Fibroblast of skin of right quadriceps (primary cell): ENCODE measurements at places on chromosomes 7 and 10.

DNA sequence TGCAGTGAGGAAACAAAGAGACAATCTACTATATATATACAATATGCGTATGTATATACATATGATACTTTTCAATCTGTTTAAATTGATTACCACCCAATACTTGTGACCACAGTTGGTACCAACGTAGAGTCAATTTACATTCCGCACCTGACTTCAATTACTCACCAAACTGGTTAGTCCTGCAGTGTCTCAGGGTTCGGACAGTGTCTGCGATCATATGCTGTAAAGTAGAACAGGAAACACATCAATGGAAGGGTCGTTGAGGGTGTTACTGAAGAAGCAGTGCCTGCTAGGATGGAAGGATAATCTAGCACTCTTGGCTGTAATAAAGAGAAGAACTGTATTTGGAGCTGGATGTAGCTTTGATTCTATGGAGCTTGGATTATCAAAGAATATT, 179.7 kb upstream of the CDCA7L start:
- DNase-seq = no peak

- DNase-seq = no peak
Observed at GRCh38 chr7:139896288-139896687, 67.2 kb downstream of the TBXAS1 start.

GRCh38 chr7:144853542-144853941, 17.7 kb upstream of the TPK1 start:
- DNase-seq = no peak

DNA sequence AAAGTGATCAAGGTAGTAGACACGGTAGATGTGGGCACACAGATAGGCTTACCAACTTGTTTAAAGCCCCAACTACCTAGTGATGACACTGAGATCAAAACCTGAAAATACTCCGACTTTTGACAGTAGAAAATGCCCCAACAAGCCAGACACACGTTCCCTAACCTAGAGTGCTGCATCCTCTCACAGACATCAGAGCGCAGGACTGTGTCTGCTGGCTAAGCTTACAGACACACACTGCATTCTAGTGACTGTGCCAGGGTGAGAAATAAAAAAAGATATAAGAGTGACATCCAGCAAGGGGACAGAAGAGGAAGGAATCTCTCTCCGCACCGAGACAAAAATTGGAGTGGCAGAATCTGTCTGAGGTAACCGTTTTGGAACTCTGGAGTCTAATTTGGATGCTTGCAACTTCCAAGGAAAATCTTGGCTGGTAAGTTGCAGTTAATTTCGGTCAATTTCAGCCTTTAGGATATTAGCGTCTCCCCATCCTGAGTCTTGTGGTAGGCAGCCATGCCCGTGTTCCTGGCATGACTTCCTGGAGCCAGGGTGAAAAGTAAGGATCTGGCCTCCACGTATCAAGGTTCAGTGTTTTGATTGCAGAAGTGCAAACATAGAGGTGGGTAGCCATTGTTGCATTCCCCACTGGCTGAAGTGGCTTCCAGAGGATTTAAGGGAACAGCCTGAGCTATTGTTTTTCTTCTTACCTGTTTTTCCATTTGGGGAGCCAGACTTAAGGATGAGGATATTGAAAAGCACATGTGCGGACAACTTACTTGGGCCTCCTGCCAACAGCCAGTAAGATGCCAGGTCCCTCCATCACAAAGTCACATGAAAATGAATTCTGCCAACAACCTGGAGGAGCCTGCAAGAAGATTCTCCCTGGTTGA, 124.1 kb downstream of the SMURF1 start:
- no peak for DNase-seq

DNA sequence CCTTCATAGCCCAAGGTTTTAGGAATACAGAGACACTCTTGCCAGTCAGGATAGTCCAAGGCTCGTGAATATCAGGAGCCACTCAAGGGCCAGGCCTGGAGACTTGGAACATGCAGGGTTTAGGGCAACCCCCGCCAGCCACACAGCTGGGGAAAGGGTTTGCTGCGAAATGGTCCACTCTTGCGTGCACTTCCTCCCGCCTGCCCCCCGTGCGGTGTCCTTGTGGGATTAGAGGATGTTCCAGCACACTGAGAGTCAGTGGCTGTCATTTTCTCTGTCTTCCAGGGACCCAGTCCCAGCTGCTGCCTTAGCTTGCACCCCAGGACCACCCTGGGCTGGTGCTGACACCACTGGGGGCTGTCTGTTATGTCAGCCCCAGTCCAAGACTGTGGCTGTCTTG, 38.5 kb downstream of the POR start:
- no peak for DNase-seq

DNA sequence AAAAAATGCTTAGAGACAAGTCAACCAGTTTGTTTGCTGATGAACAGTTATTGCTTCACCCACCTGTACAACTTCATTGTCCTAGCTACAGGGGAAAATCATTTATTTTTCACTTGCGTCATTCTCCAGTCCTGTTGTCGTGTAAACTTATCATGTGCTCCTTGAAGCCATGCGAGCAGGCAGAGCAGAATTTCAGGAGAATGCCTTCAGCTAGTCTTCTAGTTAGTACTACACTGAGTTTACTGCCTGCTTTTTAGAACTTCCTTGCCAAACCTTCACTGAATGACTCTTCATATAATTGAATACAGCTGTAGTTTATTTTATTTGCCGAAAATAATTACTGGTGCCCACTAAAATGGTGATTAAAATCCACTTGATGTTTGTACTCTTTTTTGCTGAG, 15.6 kb downstream of the RPA3 start:
- peak; percentile 42 for DNase-seq

DNA sequence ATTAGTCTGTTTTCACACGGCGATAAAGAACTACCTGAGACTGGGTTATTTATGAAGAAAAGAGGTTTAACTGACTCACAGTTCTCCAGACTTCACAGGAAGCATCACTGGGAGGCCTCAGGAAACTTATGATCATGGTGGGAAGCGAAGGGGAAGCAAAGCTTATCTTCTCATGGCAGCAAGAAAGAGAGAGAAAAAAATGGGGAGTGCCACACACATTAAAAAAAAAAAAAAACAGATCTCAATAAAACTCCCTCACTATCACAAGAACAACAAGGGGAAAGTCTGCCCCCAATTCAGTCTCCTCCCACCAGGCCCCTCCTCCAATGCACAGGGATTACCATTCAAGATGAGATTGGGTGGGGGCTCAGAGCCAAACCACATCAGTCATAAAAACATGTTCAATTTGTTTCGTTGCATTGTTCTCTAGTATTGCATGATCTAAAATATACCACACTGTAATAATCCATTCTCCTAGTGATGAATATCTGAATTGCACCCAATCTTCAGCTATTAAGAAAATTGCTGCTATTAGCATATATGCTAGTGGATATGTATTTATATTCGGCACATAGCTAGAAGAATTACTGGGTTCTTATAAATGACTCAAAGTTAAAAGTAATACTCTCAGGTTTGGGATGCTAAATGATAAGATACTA, 328.9 kb upstream of the KCND2 start:
- DNase-seq = no peak

DNA sequence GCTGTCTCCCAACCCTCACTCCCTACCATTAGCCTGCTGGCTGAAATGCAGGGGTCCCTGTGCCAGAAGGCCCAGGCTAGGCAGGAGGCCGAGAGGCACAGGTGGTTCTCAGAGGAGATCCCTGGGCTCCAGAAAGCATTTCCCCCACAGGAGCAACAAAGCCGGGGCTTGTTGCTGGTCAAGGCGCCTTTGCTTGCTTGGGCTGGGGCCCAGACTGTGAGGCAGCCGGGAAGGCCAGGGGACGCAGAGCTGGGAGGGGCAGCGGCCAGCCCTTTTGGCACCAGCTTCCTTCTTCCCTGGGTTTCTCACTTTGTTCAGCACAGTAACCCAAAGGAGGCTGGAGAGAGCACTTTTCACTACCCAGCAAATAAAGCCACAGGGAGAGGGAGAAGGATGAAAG, 48.6 kb downstream of the FBXW4 start:
- DNase-seq = no peak

DNA sequence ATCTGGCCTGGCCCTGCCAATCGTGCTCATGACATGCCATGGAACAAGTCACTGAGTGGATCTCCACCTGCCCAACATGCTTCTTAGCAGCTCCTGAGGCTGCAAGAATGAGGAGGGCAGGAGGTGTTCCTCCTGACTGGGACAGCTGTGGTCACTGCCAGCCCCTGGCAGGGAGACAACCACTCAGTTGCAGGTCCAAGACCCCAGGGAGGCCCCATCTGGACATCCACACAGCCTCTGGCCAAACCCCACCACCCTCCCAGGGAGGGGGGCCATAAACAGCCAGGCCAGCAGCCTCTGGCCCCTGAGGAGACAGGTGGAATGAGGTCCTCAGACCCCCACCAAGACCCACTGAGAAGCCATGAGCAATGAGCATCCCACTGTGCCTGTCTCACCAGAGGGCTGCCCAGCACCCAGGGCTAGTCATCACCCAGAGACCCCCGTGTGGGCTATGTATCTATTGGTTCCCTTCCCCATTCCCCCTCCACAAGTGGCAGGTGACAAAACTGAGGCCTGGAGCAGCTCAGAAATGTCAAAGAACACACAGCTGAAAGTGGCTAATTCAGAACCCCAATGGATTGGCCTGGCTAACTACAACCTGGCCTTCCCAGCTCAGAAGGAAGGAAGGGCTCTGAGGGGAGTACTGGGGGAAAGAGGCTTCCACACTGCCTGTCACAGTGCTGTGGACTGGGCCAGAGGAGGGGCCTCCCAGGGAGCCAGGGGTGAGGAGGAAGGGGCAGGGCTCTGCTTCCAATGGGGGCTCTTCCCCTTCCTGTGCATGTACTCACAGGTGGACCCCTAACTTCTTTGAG, 3.0 kb downstream of the GPRIN2 start:
- DNase-seq = no peak

DNA sequence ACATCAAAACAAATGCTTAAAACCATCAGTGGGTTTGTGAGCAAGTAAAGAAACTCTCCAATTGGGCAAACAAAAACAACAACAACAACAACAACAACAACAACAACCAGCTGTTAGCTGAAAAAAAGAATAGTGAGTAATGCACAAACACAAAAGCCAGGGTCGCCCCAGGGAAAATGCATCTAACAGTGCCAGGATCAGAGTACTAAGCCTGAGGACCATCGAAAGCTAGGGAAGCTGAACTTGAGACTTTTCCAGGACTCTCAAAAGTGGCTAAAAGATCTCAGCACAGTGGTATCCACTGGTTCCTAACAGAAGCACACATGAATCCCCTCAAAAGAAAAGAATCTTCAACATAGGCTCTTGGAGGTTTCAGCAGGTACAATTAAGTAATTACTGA, 83.3 kb downstream of the CPXM2 start:
- no peak for DNase-seq

DNA sequence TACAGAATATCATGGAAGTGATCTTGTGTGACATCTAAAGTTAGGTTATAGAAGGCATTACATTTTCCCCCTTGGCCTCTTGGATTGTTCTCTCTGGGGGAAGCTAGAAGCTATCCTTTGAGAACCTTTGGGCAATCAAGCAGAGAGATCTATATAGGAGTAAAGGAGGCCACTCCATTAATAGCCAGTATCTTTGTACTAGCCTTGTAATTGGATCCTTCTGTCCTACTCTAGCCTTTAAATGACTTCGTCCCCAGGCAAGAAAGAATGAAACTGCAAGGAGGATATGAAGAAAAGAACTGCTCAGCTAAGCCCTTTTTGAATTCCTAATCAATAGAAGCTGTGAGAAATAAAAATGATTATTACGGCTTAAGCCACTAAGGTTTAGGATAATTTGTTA, 230.9 kb downstream of the AGMO start:
- DNase-seq = no peak

- DNase-seq = no peak
Observed at GRCh38 chr7:23918856-23919255, 208.8 kb downstream of the STK31 start.

- peak; percentile 19 for DNase-seq
Observed at GRCh38 chr10:55500931-55501559, 700.0 kb upstream of the PCDH15 start.

DNA sequence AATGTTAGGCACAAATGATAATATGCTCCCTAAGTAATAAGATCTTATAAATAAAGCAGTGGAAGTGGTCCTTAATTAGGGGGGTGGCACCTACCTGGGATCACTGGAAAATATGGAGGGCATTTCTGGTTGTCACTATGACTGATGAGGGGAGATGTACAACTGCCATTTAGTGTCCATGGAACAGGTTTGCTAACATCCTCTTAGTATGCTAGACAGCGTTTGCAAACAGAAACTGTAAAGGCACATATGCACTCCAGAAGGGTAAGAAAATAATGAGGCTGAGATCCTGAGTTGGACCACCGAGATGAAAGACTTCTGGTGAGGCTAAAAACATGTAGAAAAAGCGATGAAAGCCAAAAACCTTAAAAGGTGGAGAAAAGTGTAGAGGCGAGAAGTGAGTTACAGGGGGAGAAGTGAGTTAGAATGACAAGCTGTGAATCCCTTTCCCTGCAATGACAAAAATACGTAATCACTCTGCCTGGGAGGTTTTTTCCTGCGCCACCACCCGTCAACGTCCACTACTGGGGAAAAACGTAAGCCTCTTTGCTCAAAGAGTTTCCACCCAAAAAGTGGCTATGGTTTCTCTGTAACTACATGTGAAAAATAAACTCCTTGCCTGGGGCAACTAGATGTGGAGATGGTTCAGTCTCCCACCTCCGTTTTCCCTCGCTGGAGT, 767 bp downstream of the KRIT1 start:
- DNase-seq = peak; percentile 23

DNA sequence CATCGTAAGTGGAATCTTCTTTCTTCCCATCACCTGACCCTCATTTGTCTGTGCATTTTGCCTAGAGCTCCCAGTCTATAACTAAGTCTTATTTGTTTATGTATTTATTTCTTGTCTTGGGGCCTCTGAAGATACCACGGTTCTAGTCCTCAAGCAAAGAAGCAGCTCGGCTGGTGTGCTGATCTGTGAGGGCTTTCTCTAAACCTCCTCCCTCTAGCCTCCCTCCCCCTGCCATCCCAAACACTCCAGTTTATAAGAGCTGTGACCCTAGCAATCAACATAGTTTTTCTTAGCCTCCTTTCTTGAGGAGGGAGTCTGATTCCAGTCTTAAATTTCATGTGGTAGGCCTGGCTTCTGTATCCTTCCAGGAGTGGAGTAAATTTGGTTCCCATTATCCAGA, 15.7 kb upstream of the NDUFA5 start:
- no peak for DNase-seq

DNA sequence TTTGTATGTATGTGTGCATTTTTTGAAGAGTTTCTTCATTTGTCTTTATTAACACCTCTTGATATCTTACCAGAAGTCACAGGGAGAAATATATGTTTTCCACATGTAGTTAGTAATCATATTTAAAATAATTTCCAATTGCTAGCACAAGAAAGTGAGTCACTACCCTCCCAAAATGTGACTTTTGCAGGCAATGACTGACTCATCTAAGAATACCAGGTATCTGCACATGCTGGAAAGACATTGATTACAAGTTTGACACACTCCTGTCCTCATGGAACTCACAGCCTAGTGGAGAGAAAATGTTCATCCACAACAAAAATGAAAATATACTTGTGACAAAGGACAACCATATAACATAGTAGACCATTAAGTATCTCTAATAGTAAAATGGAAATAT, 82.9 kb downstream of the SEMA3D start:
- peak; percentile 35 for DNase-seq

- peak; percentile 83 for DNase-seq
Observed at GRCh38 chr7:155188821-155189581, 108.7 kb upstream of the INSIG1 start.

- DNase-seq = peak; percentile 18
Observed at GRCh38 chr7:17009007-17009719, 127.4 kb upstream of the AGR3 start.
